H7 (cell line): ENCODE measurements at places on chromosomes 7 and 10.

GRCh38 chr7:132428247-132428919 lies 147.9 kb downstream of the PLXNA4 start:
- no peak for DNase-seq

DNA sequence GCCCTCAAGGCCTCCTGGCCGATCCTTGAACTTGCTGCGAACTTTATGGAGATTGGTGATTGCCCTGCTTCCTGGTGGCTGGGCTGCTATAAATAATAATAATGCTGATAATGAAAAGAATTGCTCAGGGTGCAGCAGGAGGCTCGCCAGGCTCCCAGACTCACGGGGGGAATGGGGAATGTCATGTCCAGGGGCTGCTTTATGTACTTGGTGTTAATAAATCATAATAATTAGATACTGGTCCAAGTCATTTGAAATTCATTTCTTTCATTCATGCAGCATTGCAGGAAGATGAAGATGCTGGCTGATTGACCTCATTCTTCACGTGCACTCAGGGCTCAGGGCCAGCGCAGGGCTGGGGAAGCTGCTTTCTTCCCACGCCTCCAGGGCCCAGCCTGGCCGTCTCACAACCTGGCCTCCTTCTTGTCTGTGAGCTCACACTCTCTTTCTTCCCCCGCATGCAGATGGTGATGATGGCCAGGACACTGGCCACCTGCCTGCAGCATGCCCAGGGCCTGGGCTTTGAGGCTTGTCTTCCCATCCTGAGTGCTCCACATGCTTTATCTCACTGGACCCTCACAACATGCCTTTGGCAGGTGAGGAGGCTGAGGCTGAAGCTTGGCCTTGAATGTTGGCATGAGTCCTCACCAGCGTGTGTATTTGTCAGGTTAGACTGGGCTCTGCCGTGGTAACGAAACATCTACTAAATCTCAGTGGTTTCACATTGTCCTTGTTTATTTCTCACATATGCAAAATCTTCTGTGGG lies 138.4 kb upstream of the TNS3 start:
- no peak for DNase-seq

GRCh38 chr7:76280408-76280807 lies 22.1 kb upstream of the HSPB1 start:
- peak; percentile 83 for DNase-seq

DNA sequence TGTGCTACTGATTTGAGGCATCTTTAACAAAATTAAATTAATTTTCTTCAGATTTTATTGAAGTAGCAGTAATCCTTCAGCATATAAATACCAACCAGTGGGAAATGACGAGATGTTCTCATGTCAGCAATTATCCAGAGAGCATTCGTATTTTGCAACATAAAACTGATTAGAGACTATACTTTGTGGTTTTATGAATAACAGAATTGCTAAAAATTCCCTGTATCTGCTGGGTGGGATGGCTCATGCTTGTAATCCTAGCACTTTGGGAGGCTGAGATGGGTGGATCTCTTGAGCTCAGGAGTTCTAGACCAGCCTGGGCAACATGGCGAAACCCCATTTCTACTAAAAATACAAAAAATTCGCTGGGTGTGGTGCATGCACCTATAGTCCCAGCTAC lies 56.9 kb downstream of the ATAD1 start:
- no peak for DNase-seq

GRCh38 chr7:80542398-80542797 lies 30.5 kb upstream of the GNAT3 start:
- DNase-seq, result no peak

DNA sequence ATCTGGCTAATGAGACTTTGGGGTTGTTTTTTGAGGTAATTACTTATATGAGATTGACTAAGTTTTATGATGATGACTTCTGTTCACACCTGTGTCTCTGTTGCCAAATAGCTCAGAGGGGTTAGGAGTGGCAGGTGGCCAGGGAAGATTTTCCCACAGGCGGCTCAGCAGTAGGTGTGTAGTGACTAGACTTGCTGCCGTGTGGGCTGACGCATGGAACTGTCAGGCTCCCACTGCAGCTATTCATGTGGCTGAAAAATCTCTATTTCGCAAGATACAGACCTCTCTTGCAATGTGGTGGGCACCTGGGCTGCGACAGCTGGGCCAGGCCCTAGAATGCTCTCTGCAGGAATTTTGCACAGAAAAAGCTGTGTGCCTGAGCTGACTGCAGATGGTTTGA lies 1.4 kb downstream of the CPA4 start:
- no peak for DNase-seq

GRCh38 chr7:47757921-47758411 lies 176.1 kb upstream of the TNS3 start:
- no peak for DNase-seq

- DNase-seq, result no peak
Measured at GRCh38 chr7:98864731-98865453, 4.9 kb downstream of the TMEM130 start.

GRCh38 chr10:5890452-5890915 lies 441 bp downstream of the FBH1 start:
- no peak for DNase-seq

DNA sequence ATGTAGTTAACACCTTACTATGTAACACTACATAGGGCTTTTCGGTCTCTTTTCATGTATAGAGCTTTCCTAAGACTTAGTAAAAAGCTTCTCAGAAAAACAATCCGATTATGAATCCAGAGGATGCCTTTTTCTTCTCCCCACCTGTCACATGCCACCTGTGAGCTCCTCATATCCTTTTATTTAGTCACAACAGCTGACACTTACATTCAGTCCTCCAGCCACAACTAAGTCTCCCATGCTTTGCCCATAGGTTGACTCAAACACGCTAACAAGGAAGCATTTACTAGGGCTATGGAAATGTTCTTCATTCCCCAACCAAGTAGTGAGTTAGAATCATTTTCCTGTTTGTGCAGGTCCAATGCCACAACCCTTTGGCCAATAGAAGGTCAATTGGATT lies 7.9 kb downstream of the ENO4 start:
- no peak for DNase-seq

DNA sequence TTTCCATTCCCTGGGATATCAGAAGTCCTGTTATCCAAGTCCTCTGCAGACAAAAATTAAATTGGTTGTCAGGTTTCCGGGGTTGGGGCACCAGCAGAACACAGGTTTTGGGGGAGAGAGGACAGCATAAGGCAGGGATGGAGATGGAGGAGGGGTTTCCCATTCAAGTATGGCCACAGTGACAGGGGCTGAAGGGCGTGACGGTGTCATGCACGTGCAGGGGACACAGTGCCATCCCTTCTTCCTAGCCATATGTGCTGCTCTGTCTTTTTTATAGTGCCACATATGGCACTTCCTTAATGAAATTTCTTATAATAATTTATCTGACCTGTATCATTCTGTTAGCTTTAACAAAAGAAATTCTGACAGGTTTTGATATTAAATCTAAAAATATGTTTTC lies 259.2 kb downstream of the PTEN start:
- DNase-seq, result no peak

DNA sequence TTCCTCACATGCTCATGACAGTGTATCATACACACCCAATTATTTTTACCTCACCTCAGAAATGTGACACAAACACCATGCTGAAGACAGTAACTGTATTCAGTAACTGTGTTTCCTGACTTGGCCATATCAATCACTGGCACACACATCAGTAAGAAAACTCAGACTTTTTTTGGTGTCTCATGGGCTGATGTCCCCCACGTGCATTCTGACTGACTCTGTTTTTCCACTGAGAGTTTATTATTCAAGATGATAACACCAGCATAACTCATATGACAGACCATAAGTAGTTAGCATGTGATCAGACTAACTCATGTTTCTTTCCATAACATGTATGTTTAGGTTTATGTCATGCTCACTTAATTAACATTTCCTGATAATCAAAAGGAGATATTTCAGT lies 124.8 kb downstream of the CD36 start:
- no peak for DNase-seq

GRCh38 chr7:11616466-11616865 lies 215.5 kb downstream of the THSD7A start:
- no peak for DNase-seq

DNA sequence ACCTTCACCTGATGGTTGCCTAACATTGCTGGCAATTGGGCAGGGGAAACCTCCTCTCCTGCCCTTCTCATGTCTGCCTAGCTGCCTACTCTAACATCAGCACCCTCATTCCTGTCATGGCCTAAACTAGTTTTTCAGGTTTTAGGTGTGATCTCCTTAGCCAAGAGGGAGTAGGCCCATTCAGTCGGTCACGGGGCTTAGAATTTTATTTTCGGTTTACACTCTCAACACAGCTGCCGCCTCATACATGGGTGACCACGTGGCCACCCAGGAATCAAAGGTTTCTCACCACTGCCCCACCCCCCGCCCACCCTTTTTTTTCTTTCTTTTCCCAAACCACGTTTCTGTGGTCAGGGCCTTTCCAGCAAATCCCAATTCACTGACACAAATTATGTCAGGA lies 97.2 kb downstream of the RALA start:
- DNase-seq, result no peak

DNA sequence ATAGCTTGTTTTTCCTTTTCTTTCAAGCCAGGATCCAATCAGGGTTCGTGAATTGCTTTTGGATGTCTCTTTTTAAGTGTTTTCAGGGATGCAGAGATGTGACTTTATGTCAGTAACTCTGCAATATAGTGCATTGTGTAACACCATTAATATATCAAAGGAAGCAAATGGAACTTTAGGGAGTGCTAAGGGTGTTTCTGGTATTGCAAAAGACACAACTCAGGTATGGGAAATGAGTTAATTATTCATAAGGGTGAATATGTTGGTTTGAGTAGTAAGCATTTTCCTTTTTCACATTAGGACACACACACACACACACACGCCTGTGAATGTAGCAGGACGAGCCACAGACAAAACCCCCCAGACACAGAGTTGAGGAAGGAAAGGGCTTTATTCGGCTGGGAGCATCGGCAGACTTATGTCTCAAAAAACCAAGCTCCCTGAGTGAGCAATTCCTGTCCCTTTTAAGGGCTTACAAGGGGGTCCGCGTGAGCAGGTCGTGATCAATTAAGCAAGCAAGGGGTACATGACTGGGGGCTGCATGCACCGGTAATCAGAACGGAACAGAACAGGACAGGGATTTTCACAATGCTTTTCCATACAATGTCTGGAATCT lies 31.8 kb upstream of the GSDME start:
- no peak for DNase-seq

- DNase-seq, result no peak
Measured at GRCh38 chr7:70029993-70030392, 431.7 kb downstream of the AUTS2 start.

DNA sequence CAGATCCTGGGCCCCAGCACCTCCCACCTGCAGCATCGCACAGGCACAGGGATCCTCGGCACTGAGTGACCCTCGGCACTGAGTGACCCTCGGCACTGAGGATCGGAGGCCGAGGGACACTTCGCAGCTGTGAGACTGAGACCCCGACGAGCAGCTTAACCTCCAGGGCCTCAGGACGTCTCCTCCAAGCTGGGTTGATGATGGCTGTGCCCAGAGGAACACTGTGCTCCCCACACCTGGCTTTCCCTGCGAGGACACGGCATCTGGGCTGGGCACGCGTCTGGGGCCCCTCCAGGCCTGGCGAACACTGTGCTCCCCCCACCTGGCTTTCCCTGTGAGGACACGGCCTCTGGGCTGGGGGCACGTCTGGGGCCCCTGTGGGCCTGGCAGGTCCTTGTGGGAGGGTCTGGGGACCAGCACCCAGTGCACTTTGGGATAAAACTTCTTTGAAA lies 158.3 kb upstream of the PPP2R2D start:
- DNase-seq, result no peak

DNA sequence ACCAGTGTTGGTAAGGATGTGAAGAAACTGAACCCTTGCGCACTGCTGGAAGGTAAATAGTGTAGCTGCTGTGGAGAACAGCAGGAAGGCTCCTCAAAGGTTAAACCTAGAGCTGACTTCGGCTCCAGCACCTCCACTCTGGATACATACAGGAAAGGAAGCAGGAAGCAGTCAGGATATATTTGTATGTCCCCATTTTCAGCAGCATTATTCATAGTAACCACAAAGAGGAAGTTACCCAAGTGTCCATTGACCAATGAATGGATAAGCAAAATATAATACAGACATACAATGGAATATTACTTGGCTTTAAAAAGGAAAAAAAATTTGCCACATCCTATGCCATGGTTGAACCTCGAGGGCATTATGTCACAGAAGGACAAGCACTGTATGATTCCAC lies 15.0 kb downstream of the RET start:
- DNase-seq, result no peak

DNA sequence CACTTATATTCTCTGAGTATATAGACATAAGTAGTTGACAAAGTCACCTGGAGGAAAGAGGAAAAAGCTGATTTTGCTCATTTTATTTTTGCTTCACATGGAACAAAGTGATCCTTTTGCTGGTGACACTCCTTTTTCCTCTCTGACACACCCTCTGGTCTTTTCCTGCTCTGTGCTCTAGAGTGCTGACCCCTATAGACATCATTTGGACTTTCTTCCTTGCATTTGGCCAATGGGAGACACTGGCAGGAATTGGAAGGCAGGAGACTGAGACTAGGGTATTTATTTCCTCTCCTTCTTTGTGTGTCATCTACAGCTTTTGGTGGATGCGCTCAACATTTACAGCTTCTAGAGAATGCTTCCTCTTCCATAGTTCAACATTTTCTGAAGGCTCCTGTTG lies 1078.1 kb downstream of the SORCS1 start:
- DNase-seq, result peak; percentile 8

DNA sequence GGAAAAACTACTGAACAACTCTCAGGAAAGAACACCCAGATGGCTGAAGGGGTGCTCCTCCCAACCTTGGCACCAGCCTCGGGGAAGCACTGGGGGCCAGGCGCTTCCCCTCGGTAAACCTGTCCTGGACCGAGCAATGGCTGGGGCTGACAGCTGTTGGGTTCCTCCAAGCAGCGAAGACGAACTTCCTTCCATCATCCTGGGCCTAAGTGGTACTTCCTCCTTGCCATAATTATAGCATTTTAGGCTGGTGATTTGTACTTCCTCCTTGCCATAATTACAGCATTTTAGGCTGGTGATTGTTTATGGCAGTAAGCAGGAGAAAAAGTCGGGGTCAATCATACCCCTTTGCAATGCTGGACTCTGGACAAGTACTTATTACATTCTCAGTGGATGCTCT lies 69.3 kb downstream of the MYOF start:
- no peak for DNase-seq

- DNase-seq, result no peak
Measured at GRCh38 chr7:92625617-92626016, 35.4 kb upstream of the FAM133B start.

- DNase-seq, result no peak
Measured at GRCh38 chr10:22620140-22620857, 94.1 kb downstream of the PIP4K2A start.

GRCh38 chr10:124624006-124624405 lies 120.2 kb downstream of the FAM53B start:
- no peak for DNase-seq
